Mesothelial cell of epicardium (in vitro differentiated cells): ENCODE measurements at places on chromosomes 12 and 14. TPM values are rescaled to one million over a fixed set of nuclear protein-coding genes. Genes with fewer than 3 reads are reported as not detected.

RNF212B gene
- not detected in 3 replicates for total RNA-seq

NFATC4 gene
- total RNA-seq = 291 to 298 TPM (median 292 TPM) in 3 replicates

LAG3 gene
- 2.7 to 3.8 TPM (median 3.5 TPM) in 3 replicates for total RNA-seq

- H3K36me3 ChIP-seq = peaks cover 54% of the 10 kb centered on the region
- no peak overlapping the region for H3K4me3 ChIP-seq
- no peak overlapping the region for H3K27ac ChIP-seq
These were observed 77.2 kb downstream of the BAZ1A start for GRCh38 chr14:34797747-34798583.

DNA sequence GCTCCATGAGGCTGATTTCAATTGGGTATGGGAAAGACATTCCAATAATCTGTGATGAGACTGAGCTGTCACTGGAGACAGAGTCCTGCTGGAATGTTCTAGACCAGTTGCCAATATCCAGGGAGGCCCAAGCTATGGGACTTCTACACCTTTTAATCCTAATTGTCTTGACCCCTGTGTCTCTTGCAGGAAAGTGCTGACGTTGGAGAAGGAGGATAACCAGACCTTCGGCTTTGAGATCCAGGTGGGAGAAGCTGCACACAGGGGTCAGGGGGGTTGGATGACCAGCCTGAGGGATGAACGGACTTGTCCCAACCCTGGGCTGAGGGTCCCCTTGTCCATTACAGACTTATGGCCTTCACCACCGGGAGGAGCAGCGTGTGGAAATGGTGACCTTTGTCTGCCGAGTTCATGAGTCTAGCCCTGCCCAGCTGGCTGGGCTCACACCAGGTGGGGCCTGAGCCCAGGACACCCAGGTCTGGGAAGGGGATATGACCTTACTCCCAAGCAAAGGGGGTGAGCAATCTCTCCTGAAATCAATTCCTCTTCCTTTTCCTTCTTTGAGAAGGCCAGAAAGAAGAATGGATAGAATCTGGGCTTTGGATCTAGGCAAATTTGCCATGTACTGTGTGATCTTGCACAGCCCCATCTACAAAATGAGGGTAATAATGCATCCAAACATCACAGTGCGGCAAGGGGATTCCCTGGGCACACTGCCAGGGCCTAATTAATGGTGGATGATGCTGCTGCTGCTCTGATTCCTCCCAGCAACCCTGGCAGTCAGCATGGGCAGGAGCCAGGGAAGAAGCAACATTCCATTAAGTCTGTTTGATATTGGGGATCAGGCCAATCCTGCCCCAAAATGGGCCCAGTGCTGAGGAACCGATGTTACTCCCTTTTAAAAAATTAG is 4.2 kb downstream of the TAMALIN start:
- peaks cover 28% of the 10 kb centered on the region for H3K4me1 ChIP-seq
- H3K4me3 ChIP-seq = peak overlapping the region; percentile 28

DNA sequence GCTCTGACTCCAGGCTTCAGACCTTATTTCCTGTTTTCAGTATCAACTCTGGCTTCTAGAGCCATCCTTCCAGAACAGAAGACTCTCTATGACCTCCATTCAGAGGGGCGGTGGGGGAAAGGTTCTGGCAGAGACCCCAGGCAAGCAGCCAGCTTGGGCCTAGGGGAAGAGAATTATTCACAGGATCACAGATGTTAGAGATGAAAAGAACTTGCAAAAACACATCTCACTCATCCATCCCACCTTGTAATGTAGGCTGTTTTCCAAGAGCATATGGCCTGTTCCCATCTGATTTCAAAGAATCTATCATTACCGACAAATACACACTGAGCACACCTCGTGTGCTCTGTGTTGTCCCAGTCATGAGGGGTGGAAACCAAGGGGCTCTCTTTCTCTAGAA is 131.9 kb downstream of the GRIN2B start:
- H3K4me3 ChIP-seq = no peak overlapping the region
- no peaks in the 10 kb centered on the region for H3K4me1 ChIP-seq
- H3K27ac ChIP-seq = no peak overlapping the region
- H3K27me3 ChIP-seq = peaks cover 51% of the 10 kb centered on the region
- H3K36me3 ChIP-seq = no peaks in the 10 kb centered on the region

DNA sequence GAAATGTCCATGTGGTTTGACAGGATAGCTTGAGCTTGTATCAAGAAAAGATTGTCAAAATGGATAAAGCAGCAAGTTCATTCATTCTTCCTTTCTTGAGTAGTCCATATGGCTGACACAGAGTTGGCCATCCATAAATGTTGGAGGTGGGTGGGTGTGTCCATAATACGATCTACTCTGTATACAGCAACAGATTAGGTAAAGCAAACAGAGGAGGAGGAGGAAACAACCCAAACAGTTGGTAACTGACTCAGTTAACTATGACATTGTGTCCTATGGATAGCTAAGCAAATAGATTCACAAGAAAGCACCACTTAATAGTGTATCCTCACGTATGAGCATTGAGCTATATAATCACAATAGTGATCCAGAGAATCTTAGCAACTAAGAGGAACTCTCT is 144.0 kb downstream of the EGLN3 start:
- no peak overlapping the region for H3K27ac ChIP-seq
- no peaks in the 10 kb centered on the region for H3K36me3 ChIP-seq
- H3K4me1 ChIP-seq = peaks cover 4% of the 10 kb centered on the region

DNA sequence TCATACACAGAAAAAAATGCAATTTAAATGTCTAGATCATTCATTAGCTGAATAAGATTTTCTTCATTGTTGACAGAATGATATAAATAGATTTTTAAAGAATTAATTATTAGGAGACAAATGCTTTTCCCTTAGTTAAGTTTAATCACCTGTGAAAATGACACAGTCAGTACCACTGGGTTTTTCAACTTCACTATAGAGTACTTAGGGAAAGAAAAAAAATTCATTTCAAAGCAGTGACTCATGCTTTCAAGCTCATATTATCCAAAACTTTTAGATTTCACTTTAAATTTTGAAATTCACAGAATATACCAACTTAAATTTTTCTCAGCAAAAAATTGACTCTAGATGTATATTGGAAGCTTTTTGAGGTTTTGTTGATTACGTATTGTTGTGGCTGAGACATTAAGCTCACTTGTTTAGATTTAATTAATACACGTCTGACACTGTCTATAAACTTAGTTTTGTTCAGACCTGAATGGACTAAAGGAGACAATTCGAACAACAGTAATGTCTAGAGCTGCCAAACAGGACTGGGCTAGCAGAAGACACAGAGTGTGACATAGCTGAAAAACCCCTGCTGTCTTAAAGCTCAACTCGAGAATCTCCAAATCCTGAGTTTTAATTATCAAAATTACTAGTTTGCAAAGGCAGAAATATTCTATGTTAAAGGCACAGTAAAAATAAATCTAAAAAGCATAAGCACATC is 1.6 kb downstream of the MGAT4C start:
- peak overlapping the region; percentile 6 for H3K27ac ChIP-seq
- H3K4me3 ChIP-seq = no peak overlapping the region
- no peak for DNase-seq
- no peaks in the 10 kb centered on the region for H3K36me3 ChIP-seq
- H3K4me1 ChIP-seq = peaks cover 35% of the 10 kb centered on the region
- no peaks in the 10 kb centered on the region for H3K27me3 ChIP-seq

DNA sequence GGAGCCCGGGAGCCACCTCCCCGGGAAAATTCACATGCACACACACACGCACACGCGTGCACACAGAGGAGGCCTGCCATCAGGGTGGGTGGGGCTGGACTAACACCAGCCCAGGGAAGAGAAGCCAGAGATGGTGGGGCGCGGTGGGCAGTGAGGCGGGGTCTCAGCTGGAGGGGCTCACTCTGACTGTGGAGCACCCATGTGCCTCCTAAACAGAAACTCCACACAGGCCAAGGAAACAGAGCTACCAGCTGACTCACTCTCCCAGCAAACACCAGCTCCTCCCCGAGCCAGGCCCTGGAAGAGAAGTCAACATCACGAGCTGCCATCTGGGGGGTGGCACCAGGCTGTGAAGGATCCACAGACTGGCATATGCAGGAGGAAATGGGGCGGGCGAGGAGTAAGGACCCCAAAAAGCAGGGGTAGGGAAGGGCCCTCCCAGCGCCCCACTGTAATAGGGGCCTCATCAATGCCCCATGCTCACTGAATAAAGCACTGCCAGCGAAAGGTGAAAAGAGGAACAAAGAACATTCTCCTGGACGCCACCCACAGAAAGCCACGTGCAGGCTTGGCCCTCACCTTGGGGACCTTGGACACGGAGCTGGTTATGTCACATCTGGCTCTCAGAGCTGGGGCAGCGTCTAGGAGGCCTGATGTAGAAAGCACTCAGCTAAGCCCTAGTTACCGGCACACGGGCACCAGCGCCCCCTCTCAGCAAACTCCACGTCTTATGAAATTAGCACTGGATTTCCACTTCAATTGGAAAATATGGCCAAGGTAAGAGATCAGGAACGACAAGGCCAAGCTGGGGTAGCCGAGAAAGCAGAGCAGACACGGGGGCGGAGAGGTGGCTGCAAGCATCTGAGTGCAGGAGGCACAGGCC is 8.4 kb upstream of the INF2 start:
- no peaks in the 10 kb centered on the region for H3K36me3 ChIP-seq
- peak overlapping the region; percentile 35 for H3K4me3 ChIP-seq
- H3K4me1 ChIP-seq = peaks cover 59% of the 10 kb centered on the region

DNA sequence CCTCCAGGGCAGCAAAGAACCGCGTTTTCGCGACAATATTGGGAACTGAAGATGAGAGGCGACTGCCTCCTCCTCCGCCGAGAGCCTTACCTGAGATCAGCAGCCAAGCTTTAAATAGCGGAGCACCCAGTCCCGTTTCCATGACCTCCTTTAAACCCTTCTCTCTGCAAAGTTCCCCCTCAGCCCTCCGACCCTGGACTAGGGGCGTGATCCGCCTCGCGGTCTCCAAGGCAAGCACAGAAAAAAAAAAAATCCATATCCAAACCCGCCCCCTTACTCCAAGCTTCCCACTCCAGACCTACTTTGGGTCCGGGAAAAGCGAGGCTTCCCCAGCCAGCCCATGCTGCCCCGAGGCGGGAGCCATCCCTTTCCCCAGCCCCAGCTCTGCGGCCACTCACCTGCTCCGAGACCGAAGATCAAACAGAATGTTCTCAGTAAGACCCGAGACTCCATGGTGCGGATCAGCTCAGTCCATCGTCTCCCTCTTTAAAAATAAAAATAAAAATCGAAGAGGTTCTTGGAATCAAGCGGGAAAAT is 630 bp downstream of the NELL2 start:
- H3K4me1 ChIP-seq = peaks cover 20% of the 10 kb centered on the region
- peak overlapping the region; percentile 76 for H3K4me3 ChIP-seq
- no peak overlapping the region for H3K27ac ChIP-seq
- peaks cover 86% of the 10 kb centered on the region for H3K27me3 ChIP-seq
- no peaks in the 10 kb centered on the region for H3K36me3 ChIP-seq

DNA sequence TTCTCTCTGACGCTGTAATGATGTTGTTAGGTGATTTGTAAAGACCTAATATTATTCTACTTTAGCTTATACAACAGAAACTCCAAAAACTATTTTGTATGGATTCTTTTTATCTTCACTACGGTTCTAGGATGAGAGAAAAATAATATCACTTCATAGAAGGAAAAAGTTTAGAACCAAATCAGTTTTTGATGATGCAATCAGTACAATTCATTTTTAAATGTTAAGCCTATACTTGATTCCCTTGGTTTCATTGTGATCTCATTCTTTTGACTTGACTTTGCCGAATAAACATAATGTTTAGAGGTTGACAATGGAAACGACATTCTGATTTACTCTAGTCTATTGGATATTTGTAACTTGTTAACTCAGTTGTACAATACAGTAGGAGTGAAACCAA is 24.6 kb upstream of the ERGIC2 start:
- peaks cover 10% of the 10 kb centered on the region for H3K27me3 ChIP-seq
- no peaks in the 10 kb centered on the region for H3K4me1 ChIP-seq
- no peak overlapping the region for H3K27ac ChIP-seq
- DNase-seq = no peak

- H3K4me1 ChIP-seq = peaks cover 4% of the 10 kb centered on the region
- H3K36me3 ChIP-seq = no peaks in the 10 kb centered on the region
- peaks cover 33% of the 10 kb centered on the region for H3K27me3 ChIP-seq
- no peak overlapping the region for H3K27ac ChIP-seq
These were observed 25.4 kb upstream of the PWP1 start for GRCh38 chr12:107660235-107660634.

- no peak overlapping the region for H3K27ac ChIP-seq
- H3K4me3 ChIP-seq = no peak overlapping the region
- peaks cover 8% of the 10 kb centered on the region for H3K4me1 ChIP-seq
- no peaks in the 10 kb centered on the region for H3K36me3 ChIP-seq
These were observed 248.7 kb upstream of the EGLN3 start for GRCh38 chr14:34199585-34199984.

DNA sequence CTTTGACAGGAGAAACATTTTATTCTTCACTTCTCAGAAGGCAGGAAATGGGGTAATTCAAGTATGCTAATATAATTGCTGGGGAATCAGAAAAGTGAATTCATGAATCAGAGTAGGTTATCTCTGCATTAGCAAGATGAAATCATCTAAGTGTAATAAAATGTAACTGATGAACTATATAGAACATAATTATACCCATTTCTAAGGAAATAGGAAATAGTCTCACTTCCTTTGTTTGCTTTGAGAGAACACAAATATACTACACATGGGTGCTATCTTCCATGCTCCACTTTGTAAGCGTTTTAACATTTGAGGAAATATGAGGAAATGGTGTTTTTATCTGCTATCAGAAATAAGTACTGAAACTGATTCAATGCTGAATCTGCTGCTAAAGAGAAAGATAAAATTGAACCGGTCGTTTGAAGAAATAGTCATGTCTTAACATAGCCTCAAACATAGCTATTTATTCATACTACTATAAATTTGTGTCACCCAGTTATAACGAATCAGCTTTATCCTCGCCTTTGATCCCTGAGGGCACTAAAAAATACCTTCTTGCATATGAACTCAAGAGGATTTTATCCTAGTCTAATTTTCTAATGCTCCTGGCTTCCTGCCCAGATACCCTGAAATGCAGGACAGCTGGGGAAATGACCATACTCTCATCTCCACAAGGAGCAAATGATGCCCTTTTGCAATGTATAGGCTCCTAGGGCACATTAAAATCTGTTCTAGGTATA is 696.0 kb downstream of the C12orf50 start:
- peaks cover 29% of the 10 kb centered on the region for H3K4me1 ChIP-seq
- H3K27me3 ChIP-seq = no peaks in the 10 kb centered on the region
- no peak for DNase-seq
- no peak overlapping the region for H3K27ac ChIP-seq
- H3K4me3 ChIP-seq = no peak overlapping the region

GRCh38 chr14:70416338-70416724 is 559 bp downstream of the SYNJ2BP start:
- no peak for DNase-seq
- H3K4me3 ChIP-seq = peak overlapping the region; percentile 93
- peak overlapping the region; percentile 95 for H3K27ac ChIP-seq
- peaks cover 11% of the 10 kb centered on the region for H3K4me1 ChIP-seq
- peaks cover 3% of the 10 kb centered on the region for H3K36me3 ChIP-seq
- H3K27me3 ChIP-seq = peaks cover 14% of the 10 kb centered on the region

- peaks cover 17% of the 10 kb centered on the region for H3K4me1 ChIP-seq
- DNase-seq = no peak
- no peak overlapping the region for H3K27ac ChIP-seq
- H3K4me3 ChIP-seq = no peak overlapping the region
- H3K27me3 ChIP-seq = no peaks in the 10 kb centered on the region
These were observed 171.3 kb downstream of the TMTC2 start for GRCh38 chr12:82857911-82858533.

- peaks cover 50% of the 10 kb centered on the region for H3K4me1 ChIP-seq
- no peak overlapping the region for H3K27ac ChIP-seq
- H3K36me3 ChIP-seq = no peaks in the 10 kb centered on the region
- DNase-seq = no peak
- H3K4me3 ChIP-seq = no peak overlapping the region
- no peaks in the 10 kb centered on the region for H3K27me3 ChIP-seq
These were observed 266.9 kb upstream of the ATP2B1 start for GRCh38 chr12:89975574-89975973.

- DNase-seq = no peak
- H3K27me3 ChIP-seq = no peaks in the 10 kb centered on the region
- H3K4me3 ChIP-seq = no peak overlapping the region
- no peak overlapping the region for H3K27ac ChIP-seq
- H3K36me3 ChIP-seq = no peaks in the 10 kb centered on the region
- peaks cover 23% of the 10 kb centered on the region for H3K4me1 ChIP-seq
These were observed 30.7 kb downstream of the VWF start for GRCh38 chr12:6093764-6094163.
